ENCODE measurements at places on chromosomes 13 and 19.

GRCh38 chr19:18798384-18799352, 7.6 kb upstream of the COMP start:
- no peak for DNase-seq

DNA sequence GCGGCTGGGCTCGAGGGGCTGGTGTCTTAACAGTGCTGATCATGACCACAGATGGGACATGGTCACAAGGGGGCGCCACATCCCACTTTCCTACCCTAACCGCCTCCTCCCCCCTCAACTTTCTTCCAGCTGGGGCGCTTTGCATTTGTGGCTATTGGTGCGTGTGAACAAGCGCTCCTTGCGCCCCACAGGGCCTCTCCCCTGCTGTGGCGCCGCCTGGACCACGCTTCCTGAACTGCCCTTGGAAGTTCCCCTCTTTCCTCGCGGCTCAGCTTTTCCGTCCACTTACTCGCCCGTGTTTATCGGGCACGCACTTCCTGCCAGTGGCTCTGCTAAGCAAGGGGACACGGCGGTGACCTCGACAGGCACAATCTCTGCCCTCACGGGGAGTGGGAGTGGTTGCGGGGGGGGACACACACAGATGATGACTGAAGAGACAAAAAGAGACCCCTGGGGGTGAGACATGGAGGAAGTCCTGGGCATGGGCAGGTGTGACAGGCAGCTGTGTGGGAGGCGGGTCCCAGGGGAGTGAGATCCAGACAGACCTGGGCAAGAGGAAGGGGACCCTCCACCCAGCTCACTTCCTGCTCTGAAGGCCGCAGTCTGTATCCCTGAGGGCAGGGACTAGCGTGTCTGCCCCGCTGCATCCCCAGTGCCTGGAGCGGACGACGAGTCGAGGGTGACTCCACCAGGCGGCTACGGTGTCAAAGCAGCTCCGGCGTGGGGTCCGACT, 40.3 kb downstream of the ZNF787 start:
- DNase-seq: peak; percentile 11

- DNase-seq: peak; percentile 6
Measured at GRCh38 chr13:51380269-51380668, 40.8 kb downstream of the SERPINE3 start.

- no peak for DNase-seq
Measured at GRCh38 chr13:37816276-37816675, 53.3 kb downstream of the TRPC4 start.

GRCh38 chr13:30712536-30713532, 22.5 kb upstream of the ALOX5AP start:
- no peak for DNase-seq

DNA sequence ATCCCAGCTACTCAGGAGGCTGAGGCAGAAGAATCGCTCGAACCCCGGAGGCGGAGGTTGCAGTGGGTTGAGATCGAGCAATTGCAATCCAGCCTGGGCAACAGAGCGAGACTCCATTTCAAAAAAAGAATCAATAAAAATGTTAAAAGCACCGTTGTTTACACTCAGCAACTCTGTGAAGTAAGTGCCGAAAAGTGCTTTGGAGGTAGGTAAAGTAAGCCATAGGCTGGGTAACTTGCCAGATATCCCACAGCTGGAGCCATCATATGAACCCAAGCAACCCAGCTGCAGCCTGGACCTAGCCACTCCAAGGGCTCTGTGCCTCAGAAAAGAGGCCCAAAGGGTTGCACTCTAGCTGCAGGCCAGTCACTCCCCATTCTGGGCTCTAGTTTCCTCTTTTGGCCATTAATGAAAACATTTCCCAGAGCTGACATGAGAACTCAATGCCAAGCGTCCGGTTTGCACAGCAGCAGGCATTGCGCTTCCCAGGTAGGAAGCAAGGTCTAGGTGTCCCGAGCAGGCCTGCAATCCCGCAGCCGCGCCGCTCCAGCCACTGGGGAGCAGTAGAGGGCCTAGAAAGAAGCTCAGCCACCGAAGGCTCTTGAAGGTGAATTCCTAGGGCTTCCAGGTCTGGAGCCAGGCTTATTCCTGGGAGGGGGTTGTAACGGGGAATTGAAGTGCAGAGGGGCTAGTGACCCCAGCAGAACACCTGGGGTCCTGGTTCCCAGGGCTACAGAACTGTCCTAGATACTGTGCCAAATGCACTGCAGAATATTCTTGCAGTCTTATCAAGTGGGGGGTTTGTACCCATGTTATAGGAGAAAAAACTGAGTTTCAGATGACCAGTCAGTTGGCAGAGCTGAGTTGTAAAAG, 4.1 kb upstream of the CD79A start:
- no peak for DNase-seq

DNA sequence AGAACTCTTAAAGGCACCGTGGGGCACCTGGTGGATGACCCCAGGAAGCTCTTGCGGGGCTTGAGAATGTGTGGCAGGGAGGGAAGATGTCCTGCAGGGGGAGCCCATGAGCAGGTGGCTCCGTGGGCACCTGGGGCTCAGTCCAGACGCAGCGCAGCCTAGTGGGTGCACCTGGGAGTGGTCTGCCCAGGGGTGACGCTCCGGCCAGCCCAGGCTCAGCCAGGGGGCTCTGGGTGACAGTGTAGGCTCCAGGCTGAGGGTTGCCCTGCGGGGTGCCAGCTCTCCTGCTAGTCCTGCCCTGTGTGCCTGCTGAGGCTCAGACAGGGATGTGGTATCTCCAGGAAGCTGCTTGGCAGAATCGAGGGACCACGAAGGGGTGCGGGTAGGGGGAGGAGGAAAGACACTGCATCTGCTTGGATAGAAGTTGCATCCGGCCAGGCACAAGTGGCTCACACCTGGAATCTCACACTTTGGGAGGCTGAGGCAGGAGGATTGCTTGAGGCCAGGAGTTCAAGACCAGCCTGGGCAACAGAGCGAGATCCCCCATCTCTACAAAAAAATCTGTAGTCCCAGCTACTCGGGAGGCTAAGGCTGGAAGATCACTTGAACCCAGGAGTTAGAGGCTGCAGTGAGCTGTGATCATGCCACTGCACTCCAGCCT, 15.0 kb upstream of the PGLS start:
- DNase-seq: no peak

GRCh38 chr13:73058432-73058735, 421 bp upstream of the KLF5 start:
- DNase-seq: no peak

Data from NCI-H2081 treated with DMSO at 0.1 percent for 48 hours (cell line).